ENCODE measurements at places on chromosomes 12 and 14. TPM values are rescaled to one million over a fixed set of nuclear protein-coding genes. Genes with fewer than 3 reads are reported as not detected.

The PPP1R36 gene
- 0.78 TPM for total RNA-seq

- no peak for DNase-seq
Measured at GRCh38 chr12:52266514-52266913, 7.9 kb upstream of the KRT86 start.

- no peak for DNase-seq
Measured at GRCh38 chr14:81276073-81277069, 55.6 kb upstream of the GTF2A1 start.

GRCh38 chr14:101017209-101017608 lies 113.7 kb upstream of the RTL1 start:
- no peak for DNase-seq

The LRFN5 gene
- 0.12 TPM for total RNA-seq

The PPP4R4 gene
- total RNA-seq, result 0.36 TPM

- peak; percentile 75 for DNase-seq
Measured at GRCh38 chr12:14868916-14869506, 16.6 kb downstream of the MGP start.

GRCh38 chr12:52006726-52007157 lies at the start of gene TAMALIN:
TSS of gene TAMALIN (plus strand) at chr12:52006946. CDS start at chr12:52007020, 74 bp downstream.
- peak; percentile 20 for DNase-seq

Data from RPMI7951 (cell line).